ENCODE measurements at places on chromosomes 7 and 10.
A peak's percentile ranks its signal among the peaks of the same experiment; 100 is the strongest.

GRCh38 chr10:74337330-74338016 is 186.5 kb downstream of the ADK start:
- DNase-seq, result no peak

DNA sequence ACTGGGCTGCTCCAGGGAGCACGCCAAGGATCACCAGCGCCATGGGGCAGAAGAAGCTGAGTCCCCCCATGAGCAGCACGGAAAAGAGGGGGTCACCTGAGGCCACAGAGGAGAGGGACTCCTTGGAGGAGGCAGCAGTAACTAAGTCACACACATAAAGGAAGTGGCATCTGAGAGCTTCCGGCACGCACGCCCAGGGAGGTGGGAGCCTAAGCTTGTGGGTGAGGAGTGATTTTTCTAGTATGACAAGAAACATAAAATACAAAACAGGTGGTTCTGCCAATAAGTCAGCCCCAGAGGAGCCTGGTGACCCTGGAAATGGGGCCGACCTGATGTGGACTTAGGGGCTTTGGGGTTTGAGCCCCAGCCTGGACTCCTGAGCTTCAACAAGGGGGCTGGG is 60.8 kb downstream of the CARD11 start:
- DNase-seq, result no peak

- no peak for DNase-seq
Measured at GRCh38 chr10:132139526-132139925, 47.2 kb upstream of the DPYSL4 start.

GRCh38 chr7:64541438-64542359 is 21.2 kb downstream of the ZNF680 start:
- DNase-seq, result no peak

- no peak for DNase-seq
Measured at GRCh38 chr7:30906515-30907240, 5.0 kb upstream of the AQP1 start.

DNA sequence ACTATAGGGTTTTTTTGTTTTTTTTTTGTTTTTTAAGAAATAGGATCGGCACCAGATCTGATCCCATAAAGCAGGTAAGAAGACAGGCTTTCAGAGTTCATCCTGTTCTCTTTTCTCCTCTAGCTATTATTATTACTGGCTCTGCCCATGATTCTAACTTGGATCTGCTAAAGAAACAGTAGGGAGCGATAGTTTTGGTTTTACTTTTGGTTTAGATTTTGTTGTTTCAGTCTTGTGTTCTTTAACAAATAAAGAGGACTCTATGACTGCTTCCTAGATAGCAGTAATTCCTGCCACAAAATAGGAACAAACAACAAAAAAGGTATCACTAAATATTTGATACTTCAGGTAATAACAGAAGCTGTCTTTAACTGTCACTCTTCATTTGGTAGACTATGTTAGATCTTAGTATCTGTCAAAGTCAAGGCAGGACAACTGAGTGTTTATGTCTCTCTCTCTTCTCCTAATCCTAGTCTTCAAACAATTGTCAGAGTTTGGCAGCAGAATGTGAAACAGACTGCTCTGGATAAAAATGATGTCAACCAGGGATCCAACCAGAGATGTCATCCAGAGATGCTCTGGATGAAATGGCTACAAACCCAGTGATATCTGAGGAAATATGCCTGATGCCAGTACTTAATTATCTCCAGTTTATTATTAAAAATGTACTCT is 99.8 kb downstream of the KMT2C start:
- DNase-seq, result no peak

GRCh38 chr7:27115221-27116026 is 12.9 kb upstream of the HOXA2 start:
- DNase-seq, result no peak

- DNase-seq, result no peak
Measured at GRCh38 chr7:134890246-134891240, 95.8 kb upstream of the AGBL3 start.

DNA sequence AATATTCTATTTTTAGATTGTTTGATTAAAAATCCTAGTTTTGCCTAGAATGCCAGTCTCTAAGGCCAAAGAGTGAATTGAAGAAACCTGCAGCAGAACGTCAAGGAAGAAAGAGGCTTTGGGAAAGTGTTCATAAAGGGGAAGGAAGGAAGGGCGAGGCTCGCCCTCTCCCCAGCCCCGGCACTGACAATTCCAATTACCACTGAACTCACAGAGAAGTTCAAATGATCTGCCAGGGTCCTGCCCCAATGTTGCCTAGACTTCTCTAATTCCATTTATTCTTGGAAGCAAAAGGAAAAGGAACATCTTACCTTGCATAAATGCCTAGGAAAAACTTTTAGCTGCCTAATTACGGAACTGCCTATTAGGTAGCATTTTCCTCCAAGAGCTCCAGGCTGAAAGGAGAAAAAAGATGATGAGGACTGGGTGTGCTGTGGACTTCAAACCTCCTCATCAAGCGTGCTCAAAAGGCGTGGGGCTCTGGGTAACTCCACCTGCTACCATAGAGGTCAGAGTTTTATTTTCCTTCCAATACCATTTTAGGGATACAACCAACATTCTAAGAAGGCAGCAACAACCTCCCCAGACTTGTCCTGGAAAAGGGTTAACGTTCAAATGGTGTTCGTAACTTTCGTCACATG is 134.5 kb downstream of the PKD1L1 start:
- DNase-seq, result no peak

GRCh38 chr7:77843194-77843593 is 44.6 kb downstream of the PHTF2 start:
- DNase-seq, result no peak

GRCh38 chr10:112784022-112784461 is 166.0 kb upstream of the TCF7L2 start:
- DNase-seq, result no peak

DNA sequence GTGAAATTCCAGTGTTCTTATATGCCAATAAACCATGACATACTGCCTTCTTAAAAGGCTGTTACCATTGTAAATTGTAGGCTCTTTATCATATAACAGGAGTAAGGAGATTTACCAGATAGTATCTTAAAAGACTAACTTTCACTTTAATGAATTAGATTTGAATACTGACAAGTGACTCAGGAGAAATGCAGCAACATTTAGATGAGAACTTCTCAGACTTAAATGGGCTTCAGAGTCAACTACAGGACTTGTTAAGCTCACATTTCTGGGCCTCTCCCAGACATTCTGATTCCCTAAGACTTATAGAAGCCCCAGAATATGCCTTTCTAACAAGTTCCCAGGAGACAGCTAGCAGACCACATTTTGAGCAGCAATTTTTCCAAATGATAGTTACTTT is 466.3 kb downstream of the ARL4A start:
- DNase-seq, result no peak

- no peak for DNase-seq
Measured at GRCh38 chr7:44971902-44972441, 6.8 kb downstream of the MYO1G start.

DNA sequence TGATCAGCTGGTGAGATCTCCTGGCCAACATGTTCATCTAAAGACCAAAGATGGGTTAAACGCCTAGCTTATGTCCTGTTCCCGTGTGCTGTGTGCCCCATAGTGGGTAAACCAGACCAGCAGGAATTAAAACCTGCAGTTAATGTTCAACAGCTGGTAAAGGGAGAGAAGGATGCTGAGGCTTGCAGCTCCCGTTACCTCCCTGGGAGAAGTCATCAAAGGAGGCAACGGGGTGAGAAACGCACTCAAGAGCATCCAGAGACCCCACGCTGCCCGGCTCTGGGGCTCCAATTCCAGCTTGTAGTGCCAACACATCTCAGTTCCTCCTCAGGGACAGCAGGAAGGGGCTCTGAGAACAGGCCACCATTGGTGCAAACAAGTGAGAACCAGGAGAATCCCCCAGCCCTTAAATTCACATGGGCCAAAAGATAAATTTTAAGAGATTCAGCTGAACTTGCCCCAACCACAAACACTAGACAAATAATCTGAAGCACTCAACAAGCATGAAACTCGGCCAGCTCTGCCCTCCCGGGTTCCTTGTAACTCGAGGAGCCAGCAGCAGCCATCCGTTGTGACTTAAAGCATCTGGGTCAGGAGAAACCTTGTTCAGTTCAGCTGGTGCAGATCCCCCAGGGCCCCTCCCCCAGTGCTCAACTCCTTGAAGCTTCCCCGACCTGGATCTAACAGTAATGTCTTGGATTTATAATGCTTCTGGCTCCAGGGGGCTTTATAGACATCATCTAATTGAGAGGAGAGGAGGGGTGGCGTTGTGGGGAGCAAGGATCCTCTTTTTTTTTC is 29.4 kb downstream of the FAM241B start:
- DNase-seq, result no peak

DNA sequence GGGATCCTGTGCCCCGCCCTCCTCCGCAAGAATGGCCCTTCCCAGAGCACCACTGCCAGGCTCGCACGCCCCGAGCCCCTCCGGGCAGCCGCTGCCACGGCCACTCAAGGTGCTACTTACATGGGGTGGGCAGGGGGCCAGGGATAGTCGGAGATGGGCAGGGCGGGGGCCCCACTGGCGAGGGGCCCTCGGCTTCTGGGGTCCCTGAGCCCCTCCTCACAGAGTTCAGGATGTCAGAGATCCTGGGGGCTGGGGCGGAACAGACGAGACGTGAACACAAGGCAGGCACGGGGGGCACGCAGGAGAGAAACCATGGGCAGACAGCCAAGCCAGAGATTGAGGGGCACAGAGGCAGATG is 25.6 kb downstream of the YKT6 start:
- DNase-seq, result no peak

DNA sequence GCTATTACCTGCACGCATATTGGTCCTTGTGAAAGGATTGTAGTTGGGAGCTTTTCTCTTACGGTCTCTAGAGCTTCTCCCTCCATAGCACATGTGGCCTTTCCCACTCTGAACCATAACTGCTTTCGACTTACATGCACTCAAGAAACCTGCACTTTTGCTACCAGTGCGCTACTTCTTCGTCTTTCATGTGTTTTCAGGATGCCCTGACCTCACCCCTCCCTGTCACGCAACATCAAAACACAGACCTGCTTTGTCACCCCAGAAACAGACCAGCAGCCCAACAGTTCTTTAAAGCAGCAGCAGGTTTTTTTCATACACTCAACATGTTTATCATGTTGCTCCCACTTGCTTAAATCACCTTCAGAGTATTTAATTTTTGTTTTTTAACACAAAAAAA is 243.5 kb upstream of the TCF7L2 start:
- no peak for DNase-seq

GRCh38 chr10:47031211-47031900 is 120.1 kb downstream of the PTPN20 start:
- no peak for DNase-seq

DNA sequence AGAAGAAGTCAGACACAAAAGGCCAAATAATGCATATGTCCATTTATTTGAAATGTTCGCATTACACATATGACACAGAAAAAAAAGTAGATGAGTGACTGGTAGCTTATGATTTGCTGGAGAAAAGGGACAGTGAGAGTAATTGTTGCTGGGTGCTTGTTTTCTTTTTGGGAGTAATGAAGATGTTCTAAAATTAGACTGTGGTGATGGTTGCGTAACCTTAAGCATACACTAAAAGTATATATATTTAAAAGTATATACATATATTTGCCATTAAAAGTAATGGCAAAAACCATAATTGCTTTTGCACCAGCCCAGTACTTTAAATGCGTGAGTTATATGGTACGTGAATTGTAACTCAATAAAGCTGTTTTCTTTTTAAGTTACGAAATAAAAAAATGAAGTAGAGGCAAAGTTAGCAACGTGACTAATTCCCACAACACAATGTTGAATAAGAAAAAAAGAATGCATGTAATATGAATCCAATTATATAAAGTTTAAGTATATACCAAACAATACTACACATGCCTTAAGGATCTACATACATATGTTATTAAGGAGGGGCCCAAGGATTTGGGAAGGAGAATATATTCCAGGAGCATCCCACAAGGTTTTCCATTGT is 360.4 kb upstream of the CELF2 start:
- no peak for DNase-seq

- DNase-seq, result no peak
Measured at GRCh38 chr10:96208946-96209345, 62.4 kb downstream of the BLNK start.

- DNase-seq, result no peak
Measured at GRCh38 chr7:23968791-23969190, 258.8 kb downstream of the STK31 start.

- DNase-seq, result no peak
Measured at GRCh38 chr10:75773231-75773780, 341.9 kb downstream of the LRMDA start.

DNA sequence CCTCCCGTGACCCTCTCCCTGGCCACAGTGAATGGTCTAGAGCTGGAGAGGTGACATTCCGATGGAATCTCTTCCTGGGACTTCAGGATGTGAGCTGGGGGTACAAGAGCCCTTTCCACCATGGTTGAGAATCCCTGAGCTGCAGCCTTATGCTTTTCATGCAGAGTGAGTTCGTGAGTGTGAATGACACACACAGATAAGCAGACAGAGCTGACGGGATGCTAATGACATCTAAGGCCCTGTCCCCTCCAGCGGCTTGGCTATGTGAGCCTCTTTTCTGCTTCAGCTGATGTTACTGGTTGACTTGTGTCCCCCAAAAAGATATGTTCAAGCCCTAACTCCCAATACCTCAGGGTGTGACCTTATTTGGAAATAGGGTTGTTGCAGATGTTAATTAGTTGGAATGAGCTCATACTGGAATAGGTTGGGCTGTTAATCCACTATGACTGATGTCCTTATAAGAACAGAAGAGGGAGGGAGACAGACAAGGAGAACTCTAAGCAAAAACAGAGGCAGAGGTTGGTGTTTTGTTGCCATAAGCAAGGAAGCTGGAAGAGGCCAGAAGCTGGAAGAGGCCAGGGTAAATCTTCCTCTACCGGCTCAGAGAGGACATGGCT is 111.1 kb upstream of the AFAP1L2 start:
- DNase-seq, result no peak

- DNase-seq, result no peak
Measured at GRCh38 chr10:72310241-72310633, 36.5 kb downstream of the DDIT4 start.

- no peak for DNase-seq
Measured at GRCh38 chr10:104230490-104230889, 1.7 kb downstream of the CFAP43 start.

- DNase-seq, result no peak
Measured at GRCh38 chr10:122316224-122316884, 45.3 kb downstream of the BTBD16 start.

DNA sequence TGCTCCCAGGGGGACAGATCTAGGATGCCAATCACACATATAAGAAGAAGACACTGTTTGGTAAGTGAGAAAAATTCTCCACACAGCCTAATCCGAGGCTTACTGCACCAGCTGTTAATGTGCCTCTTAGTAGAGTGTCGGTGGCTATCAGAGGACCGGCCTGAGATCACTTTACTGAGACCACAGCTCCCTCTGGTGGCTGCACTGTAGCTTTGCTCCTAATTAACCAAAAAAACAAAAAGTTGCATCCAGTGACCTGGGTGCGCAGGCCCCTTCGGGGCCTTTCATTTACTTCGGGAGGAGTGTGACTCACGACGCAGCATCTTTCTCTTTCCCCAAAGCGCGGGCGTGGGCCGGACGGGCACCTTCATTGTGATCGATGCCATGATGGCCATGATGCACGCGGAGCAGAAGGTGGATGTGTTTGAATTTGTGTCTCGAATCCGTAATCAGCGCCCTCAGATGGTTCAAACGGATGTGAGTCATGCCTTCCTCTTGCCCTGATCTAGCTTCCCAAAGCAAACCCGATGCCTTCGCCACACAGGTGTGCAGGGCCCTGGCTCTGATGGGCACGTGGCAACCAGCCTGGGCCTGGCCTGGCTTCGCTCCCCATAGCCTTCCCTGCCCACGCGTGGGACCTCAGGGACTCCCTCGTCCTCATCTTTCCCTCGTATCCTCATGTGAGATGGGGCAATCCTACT is 56.7 kb downstream of the MKI67 start:
- peak; percentile 60 for DNase-seq
